H9 (cell line): ENCODE measurements at places on chromosomes 6 and 20. TPM values are rescaled to one million over a fixed set of nuclear protein-coding genes. Genes with fewer than 3 reads are reported as not detected.

The MPC1 gene
- 9.7 and 10.0 TPM in 2 replicates for total RNA-seq

The FOXF2 gene
- total RNA-seq = not detected in 2 replicates

DNA sequence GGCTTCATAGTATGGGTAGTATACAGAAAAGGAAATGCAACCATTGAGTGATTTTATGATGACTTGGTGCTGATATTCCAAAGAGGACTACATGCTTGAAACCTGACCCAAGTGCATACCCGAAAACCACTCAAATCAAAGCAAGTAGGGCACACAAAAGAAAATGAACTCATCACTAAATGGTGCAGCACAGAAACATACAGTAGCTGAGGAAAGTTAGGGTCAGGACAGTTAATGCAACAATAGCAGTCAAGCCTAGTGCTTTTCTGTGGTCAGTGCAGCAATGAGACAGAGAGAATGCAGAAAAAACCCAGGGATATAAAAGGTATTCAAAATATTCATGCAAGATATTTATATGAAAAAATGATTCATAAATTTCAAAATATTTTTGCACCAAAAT is 711.1 kb downstream of the EPHA7 start:
- no peak for DNase-seq

GRCh38 chr20:53165452-53165851 is 193.3 kb downstream of the TSHZ2 start:
- DNase-seq = no peak

DNA sequence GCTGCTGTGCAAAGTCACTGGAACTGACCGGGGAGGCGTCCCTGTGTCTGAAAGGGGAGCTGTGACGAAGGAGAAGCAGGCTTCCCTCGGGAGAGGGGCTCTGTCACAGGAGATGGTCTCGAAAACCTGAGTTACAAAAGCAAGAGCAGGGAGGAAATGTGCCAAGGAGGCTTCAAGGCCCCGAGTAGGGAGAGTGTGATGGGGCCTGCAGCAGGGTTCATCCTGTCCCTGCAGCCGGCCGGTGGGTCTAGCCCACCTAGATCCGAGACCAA is 16.7 kb downstream of the DYNLT1 start:
- DNase-seq = no peak
